H1 (cell line): ENCODE measurements at places on chromosomes 16 and 17.

DNA sequence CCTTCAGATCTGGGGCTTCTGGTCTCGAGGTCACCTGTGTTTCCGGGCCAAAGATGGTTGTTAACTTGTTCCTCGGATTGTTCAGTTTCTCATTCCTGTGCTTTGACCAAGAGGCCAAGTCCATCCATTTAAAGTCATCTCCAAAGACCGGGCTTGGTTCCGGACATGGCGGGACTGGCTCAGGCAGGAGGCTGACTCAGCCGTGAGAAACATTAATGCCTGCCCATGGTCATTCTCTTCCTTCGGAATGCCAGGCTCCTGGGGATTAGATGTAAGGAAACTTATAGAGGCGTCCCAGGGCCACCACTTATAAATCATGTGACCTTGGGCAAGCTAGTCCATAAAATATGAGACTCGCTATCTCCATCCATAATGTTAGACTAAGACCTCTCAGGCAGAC, 13.6 kb upstream of the NKD1 start:
- no peak for DNase-seq

- DNase-seq = no peak
These were observed 7.9 kb downstream of the TP53I13 start for GRCh38 chr17:29576214-29577000.

GRCh38 chr16:54936201-54936978, 5.7 kb downstream of the IRX5 start:
- no peak for DNase-seq

DNA sequence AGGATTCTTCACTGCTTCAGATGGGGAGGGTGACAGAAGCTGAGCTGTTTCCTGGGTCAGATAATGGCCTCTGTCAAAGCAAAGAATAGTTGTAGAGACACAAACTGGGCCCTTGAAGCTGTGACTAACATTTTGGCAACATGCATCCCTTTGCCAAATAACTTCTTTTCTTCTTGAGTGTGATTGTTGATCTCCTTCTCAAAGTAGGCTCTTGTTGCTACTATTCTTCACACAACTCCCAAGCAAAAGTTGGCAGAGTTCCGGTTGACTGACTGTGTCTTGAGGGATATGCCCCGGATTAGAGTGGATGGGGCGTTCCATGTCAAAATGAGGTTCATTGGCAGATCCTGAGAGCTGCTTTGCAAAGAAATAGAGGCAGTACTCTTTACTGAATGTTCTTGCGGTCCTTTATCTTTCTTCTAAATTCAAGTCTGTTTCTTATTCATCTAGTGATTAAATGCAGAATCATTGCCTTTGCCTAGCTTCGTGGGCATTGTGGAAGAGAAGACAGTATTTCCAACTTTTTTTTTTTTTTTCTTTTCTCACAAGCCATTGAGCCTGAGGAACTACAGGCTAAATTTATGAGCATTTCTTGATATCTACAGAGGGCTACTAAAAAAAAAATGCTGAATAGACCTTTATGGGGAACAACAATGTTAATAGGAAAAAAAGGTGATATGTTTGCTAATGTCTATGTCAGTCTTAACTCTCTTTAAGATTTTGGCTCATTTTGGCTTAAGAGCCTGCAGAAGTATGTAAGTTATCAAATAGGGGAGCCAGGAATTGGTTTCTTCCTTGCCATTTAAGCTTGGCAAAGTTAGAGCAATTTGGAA, 5.8 kb downstream of the WIPF2 start:
- no peak for DNase-seq

DNA sequence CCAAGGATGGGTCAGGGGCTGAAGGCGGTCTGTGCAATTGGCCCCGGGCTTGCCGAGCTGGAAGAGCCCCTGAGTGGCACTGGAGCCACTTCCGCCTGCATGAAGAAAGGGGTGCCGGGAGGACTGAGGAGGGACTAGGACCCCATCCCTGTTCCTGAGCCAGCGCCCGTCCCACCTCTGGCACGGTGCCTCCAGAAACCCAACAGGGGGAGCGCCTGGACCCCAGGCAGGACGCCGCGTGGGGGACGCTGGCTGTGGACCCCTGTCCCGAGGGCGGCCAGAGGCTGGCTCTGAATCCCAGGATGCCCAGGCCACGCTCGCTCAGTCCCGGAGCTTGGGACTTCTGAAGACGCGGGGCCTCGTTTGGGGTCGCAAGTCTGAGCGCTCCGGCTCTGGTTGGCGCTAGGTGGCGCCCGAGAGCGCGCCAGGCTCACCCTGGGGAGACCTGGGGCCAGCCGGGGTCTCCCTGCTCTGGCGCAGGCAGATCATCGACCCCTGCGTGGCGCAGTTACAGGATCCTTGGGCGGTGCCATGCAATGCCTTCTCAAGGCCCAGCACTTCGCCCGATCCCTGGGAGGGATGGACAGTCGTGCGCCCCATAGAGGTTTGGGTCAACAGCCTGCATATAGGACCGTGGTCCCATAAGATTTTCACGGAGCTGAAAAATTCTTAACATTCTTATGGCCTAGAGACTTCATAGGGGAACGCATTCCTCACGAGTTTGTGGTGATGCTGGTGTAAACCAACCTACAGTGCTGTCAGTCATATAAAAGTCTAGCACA, 58.5 kb upstream of the CREBBP start:
- DNase-seq = peak; percentile 86

GRCh38 chr16:19636436-19637267, 81.1 kb downstream of the VPS35L start:
- no peak for DNase-seq

GRCh38 chr16:14373896-14374295, 256.2 kb downstream of the PARN start:
- no peak for DNase-seq

GRCh38 chr17:76079956-76080767, 1.2 kb downstream of the ZACN start:
- DNase-seq = peak; percentile 72

DNA sequence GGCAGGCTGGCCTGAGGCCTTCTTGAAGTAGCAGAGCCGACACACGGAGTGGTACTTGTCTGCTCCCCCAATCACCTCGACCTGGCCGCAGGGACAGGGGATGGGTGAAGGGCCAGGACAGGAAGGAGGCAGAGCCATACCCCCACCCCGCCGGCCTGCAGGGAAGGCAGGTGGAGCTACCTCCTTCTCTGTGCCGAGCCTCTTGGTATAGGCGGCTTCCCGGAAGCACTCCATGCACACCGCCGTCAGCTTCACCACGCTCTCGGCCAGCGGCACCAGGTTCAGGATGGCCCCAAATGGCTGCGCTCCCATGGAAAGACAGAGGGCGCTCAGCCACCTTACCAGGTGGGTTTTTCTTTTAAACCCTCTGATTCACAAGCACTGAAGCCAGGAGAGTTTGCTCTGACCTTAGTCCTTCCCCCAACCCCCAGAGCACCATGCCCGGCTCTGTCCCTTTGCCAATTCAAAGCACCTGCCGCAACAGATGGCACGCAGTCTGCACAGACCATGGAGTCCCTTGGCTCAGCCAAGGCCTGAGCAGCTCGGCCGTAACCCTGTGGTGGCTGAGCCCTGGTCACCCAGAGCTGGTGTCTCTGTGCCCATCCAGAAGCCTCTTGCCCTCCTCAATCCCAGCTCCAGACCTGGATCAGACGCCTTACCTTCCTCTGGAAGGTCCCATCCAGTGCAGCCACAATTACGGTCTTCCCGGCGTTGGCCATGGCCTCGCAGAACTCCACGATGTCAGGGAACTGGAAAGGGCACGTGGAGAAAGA, 6.7 kb downstream of the SYNGR2 start:
- no peak for DNase-seq

GRCh38 chr16:53372992-53373871, 61.0 kb upstream of the RBL2 start:
- DNase-seq = peak; percentile 87

GRCh38 chr17:10001306-10001873, 96.3 kb upstream of the RCVRN start:
- DNase-seq = no peak

DNA sequence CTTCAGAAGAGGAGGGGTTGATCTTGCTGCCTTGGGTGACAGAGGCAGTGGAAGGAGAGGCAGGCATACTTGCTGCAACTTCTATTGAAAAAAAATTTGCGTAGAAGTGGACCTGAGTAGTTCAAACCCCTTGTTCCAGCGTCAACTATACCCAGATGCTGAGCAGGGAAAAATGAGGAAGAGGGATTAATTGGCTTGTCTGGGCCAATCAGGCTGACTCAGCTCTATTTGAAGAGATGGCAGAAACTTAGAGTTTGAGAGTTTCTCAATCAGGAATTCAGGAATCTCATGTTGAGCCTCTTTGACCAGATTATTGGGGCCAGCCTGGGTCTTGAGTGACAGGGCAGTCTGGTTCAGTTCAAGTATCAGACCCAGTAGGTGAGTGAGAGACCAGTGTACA, 17.6 kb downstream of the CASC3 start:
- DNase-seq = no peak

GRCh38 chr16:82684256-82684655, 57.5 kb downstream of the CDH13 start:
- DNase-seq = no peak

DNA sequence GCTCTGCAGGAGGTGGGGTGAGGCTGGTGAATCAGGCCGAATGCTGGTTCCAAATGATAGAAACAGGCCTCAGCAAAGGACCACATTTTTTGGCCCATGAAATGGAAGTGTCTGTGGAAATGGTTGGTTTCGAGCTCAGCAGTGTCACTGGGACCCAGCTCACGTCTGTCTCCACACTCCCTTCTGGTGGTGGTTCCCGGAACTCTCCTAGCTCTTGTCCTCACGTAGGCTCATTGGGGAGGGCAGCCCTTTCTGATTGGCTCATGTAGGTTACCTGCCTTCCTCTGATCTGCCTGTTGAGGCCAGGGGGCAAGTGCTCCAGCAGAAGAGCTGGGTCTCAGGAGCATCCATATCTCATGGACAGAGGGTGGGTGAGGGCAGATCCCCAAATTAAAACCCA, 4.0 kb downstream of the ALG1 start:
- no peak for DNase-seq

- no peak for DNase-seq
These were observed 375.9 kb downstream of the CDH13 start for GRCh38 chr16:83002351-83003334.

GRCh38 chr16:84950906-84951305, 60.4 kb downstream of the ZDHHC7 start:
- DNase-seq = no peak

DNA sequence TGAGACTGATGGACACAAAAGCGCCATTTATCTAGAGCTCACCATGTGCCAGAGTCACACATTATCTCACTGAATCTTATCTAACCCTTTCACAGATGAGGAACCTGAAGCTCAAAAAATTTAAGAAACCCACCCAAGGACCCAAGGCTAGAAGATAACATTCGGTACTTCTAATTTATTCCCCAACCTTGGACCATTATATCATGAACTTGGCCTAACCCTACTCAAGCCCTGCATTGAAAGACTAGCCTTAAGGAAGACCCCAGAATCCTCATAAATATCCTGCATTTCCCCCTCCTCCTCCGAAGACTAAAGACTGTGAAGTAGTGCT, 548 bp upstream of the DYNC1LI2 start:
- DNase-seq = no peak

GRCh38 chr17:79415909-79416308, 194.9 kb downstream of the RBFOX3 start:
- no peak for DNase-seq

- DNase-seq = no peak
These were observed 782.7 kb upstream of the KIF2B start for GRCh38 chr17:53039981-53040380.

DNA sequence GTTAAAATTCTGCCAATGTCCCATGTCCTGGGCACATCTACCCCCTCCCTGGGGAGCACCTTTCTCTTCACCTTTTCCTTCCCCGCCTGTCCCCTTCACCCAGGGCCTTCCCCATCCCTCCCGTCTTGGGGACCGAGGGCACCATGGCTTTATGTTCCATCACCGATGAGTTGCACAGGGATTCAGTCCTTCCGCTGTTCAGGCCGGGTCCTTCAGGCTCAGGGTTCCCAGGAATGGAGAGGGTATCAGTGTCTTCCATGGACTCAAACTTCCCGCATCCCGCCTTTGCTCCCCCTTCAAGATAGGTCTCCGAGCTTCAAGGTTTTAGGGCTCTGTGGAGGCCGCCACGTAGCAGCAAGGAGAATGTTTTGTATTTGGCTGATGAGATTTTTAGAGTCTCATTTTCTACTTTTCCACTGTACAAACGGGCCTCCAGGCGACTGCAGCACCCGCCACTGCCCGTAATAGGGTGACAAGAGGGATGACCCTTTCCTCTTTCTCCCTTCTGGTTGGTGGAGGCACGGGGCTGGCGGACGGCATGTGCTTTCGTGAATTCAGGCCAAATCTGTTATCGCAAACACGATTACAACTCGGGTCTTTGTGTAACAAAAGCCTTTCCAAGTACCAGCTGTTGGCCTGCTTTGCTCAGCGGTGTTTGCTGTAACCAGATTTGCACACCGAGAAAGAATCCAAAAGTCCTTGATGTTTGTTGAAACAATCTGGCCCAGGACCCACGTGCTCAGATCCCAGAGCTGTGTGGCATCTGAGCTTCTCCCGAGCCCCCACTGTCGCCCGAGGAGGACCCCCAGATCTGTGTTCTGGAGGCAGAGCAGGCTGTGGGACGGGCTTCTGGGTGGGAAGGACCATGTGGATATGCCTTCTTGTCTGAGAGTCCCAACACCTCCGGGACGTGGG, 236.3 kb downstream of the SEC14L1 start:
- no peak for DNase-seq

- DNase-seq = no peak
These were observed 22.7 kb downstream of the USP22 start for GRCh38 chr17:21019976-21020586.

DNA sequence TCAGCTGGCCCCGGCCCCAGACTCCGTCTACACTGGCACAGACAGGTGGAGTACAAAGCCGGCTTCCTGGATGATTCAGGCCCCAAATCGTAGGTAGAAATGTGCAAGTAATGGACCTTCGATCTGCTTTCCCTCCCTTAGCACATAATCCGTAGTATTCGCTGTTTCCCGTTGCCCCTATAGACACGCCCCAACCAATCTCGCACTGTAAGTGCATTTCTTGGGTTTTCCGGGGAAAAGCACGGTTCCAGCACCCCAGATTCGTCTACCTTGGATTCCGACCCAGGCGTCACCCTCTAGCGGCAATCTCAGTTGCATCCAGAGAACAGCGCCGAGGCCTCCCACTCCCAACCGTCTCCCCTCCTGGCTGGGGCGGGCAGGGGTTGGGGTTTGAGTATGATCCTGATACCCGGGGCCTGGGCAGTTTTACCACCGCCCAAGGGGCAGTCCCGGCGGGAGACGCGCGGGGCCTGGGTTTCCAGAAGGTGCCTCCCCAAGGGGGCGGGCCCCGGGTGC, 12.1 kb upstream of the FOXF1 start:
- DNase-seq = no peak

GRCh38 chr17:1931844-1932579, 93.1 kb downstream of the RTN4RL1 start:
- no peak for DNase-seq

DNA sequence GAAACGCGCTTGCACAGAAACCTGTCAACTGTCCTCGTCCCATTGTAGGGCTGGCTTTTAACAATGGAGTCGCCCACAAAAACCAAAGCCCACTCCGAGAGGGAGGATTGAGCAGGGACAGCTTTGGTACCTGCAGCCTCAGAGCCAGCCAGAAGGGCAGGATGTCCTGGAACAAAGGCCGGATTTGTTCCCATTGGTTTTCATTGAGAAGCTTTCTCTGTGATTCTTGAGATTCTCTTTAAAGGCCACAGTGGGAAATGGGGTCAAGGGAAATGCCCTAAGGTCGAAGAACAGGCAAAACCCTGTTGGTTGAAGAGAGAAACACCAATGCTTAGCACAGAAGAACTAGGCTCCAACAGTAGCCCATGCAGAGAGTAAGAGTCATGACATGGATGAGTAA, 65.4 kb downstream of the C16orf78 start:
- no peak for DNase-seq
